CD4-positive, alpha-beta T cell treated with Interleukin-4 for 4 hours (primary cell): ENCODE measurements at places on chromosomes 3 and 15.

GRCh38 chr15:99998661-99999101 lies 265.4 kb upstream of the LYSMD4 start:
- no peak for DNase-seq

GRCh38 chr3:90011131-90011530 lies 903.7 kb downstream of the EPHA3 start:
- DNase-seq: no peak

DNA sequence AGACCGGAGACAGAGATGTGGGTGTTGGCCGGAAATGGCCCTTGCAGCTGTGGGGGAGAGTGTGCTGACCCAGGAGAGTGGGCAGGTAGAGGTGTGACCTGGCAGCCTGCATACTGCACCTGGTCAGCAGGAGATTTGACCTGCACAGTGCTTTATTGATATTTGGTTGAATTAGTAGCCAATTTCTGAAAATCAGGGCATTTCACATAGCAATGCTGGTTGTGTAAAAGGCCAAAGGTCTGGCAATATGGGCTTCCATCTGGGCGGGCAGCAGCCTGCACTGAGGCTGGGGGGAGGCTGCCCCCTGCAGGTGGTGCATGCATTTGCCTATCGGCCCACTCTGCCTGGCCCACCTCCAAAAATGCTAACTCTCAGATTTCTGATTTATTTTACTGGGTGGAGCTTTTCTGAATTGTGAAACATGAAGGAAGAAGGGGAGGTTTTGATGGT lies 9.4 kb upstream of the MGLL start:
- DNase-seq: peak; percentile 6

DNA sequence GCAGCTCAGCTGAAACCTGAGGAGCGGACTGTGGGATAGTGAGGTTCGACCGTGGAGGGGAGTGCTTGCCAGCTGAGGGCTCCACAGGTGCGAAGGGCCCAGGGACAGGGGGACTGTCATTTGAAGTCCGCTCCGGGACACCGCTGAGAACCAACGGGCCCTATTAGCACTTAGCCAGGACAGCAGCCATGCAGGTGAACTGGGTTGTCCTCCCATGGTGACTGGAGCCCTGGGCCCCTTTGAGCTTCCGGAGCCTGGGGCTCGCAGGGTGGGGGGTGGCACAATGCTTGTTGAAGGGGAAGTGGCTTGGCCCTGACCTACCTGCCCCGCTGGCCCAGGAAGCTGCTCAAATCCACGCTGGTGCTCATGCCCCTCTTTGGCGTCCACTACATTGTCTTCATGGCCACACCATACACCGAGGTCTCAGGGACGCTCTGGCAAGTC lies 24.7 kb downstream of the PTH1R start:
- DNase-seq: no peak

- no peak for DNase-seq
Observed at GRCh38 chr3:52843108-52843865, 8.5 kb upstream of the MUSTN1 start.

GRCh38 chr3:151362751-151363174 lies 21.8 kb downstream of the P2RY12 start:
- no peak for DNase-seq

GRCh38 chr3:156705761-156706616 lies 31.6 kb downstream of the TIPARP start:
- DNase-seq: no peak

- no peak for DNase-seq
Observed at GRCh38 chr3:32045091-32045915, 61.1 kb upstream of the GPD1L start.

DNA sequence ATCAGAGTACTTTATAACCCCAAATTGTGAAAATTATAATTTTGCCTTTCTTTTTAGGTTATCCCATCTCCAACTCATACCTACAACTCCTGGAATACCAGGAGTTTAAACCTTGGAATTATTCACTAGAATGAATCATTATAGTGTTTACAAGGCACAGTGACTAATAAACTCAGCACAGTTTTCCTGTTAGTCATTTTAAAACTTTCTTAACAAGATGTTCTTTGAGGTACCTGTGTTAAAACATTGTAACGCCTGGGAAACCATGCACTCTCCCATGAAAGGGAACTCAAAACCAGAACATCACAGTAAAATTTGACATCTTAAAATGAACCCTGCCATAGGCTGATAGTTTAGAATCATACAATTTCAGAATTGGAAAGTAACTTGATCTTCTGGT lies 132.4 kb upstream of the OSTN start:
- no peak for DNase-seq

GRCh38 chr3:5095886-5096285 lies 26.2 kb upstream of the ARL8B start:
- DNase-seq: no peak

- DNase-seq: no peak
Observed at GRCh38 chr3:168877899-168878298, 782.2 kb upstream of the GOLIM4 start.

DNA sequence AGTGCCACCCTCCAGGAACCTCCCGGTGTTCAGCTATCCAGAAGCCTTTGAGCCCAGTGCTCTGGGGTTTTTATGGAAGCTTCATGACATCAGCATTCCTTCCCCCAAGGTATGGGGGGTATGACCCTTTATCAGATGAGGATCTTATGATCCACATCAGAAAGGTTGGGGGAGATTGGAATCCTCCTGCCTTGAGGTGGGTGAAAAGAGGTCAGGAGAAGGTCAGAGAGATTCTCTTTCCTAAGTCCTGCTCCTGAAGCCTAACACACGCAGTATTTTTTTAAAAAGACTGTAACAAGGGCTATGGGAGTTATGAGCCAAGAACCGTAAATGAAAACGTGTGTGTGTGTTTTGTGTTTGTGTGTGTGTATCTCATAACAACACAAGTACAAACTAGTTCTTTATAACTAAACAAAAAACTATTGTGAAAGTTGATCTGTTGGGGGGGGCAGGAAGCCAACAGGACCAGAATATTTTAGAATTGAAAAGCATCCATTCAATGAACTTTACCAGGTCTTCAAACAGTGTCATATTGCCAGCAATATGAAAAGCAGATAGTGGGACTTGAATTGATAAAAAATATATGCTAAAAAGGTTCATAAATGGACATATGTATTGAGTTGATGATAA lies 13.2 kb downstream of the MKRN3 start:
- DNase-seq: no peak

GRCh38 chr3:193782276-193782647 lies 189.3 kb downstream of the OPA1 start:
- DNase-seq: no peak

- no peak for DNase-seq
Observed at GRCh38 chr3:100993309-100993708, at the start of gene ABI3BP. Gene ABI3BP (minus strand): TSS chr3:100993421. CDS start chr3:100993384, 37 bp downstream.

DNA sequence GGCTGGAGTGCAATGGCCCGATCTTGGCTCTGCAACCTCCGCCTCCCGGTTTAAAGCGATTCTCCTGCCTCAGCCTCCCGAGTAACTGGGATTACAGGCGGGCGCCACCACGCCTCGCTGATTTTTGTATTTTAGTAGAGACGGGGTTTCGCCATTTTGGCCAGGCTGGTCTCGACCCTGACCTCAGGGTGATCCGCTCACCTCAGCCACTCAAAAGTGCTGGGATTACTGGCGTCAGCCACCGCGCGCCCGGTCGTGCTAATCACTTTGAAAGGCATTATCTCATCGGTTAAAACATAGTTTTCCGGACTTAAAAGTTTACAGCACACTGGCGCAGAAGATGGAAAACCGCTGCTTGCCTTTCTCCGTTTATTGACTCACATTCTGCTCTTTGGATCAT lies 27.6 kb upstream of the MTHFS start:
- DNase-seq: no peak

DNA sequence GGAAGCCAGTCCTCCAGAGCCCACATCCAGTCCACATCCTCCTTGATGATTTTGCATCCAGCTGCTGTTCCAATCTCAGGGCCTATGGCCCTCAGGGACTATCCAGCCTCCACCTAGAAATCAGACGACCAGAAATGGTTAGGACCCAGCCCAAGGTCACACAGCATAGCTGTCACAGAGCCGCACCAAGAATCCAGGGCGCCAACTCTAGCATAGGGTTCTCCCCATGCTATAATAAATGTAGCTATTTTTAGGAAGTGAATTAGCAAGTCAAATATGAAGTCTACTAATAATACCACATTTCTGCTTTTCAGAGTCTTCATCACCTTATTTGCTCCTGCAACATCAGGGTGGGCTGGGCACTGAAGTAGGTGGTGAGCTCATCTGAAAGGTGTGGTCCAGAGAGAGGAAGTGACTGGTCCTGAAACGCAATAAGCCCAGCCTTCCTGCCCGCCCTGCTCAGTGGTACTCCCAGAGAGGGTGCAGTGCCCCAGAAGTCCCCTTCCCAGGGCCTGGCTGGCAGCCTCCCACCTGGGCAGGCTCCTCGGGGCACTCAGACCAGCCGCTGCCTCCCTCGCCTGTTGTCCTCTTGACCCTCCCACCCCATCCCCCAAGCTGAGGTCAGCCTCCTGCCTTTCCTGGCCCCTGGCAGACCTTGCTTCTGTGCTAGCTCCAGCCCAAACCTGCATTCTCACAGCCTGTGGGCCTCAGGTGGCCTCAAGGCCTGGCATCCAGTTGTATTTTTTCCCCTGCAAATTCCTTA lies 17.6 kb upstream of the CYP11A1 start:
- DNase-seq: peak; percentile 55

GRCh38 chr3:1967525-1967924 lies 131.1 kb upstream of the CNTN4 start:
- no peak for DNase-seq

DNA sequence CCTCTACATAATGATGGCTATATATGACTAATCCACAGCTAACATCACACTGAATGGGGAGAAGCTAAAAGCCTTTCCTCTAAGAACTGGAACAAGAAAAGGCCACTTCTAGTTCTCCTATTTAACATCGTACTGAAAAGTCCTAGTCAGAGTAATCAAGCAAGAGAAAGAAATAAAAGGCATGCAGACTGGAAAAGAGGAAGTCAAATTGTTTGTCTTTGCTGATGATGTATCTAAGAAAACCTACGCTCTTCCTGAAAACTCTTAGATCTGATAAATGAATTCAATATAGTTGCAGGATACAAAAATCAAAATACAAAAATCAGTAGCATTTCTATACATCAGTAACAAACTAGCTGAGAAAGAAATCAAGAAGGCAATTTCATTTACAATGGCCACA lies 116.9 kb downstream of the TP63 start:
- no peak for DNase-seq

GRCh38 chr3:147099076-147099475 lies 307.3 kb downstream of the ZIC4 start:
- DNase-seq: no peak

DNA sequence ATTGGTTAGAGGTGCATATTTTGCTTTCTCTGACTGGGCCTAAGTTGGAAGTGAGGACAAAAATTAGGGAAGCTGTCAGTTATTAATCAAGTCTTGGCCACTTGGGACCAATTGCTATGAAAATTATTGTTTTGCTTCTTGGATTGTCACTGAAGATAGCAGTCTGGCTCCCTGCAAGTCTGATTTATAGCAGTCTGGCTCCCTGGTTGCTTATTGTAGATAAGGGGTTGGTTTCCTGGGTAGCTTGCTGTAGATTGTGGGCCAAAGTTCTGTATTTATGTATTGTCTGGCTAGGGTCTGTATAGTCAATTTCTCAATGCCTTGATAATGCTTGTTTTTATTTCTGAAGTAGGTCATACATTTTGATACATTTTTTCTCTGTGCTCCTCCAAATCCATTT lies 13.3 kb upstream of the DRD3 start:
- no peak for DNase-seq

DNA sequence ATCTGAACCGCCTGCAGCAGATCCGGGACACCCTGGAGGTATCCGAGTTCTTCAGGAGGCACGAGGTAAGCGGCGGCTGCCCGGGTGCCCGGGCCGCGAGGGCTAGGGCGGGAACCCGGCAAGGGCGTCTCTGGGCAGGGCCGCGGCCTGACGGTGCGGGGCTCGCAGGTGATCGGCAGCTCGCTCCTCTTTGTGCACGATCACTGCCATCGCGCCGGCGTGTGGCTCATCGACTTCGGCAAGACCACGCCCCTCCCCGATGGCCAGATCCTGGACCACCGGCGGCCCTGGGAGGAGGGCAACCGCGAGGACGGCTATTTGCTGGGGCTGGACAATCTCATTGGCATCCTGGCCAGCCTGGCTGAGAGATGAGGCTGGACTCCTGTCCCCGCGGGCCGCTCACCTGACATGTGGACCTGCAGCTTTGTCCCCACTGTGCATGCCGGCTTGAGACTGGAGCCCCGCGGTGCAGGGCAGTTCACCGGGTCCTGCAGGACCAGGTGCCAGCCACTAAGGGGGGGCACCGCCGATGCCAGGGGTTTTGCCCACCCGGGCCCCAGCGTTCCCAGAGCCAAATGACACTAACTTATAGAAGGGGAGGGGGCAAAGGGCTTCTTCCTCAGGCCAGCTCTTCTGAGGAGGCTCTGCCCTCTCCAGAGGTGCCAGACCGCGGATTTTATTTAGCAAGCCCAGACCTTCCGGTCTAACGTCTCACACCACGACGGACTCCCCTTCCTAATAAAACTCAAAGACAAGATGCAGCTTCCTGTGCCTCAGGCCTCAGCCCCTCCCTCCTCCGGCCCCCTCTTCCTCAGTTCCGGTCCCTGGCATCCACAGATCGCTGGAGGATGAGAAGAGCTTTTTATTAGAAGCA lies 9.4 kb downstream of the ITPKA start:
- DNase-seq: no peak

DNA sequence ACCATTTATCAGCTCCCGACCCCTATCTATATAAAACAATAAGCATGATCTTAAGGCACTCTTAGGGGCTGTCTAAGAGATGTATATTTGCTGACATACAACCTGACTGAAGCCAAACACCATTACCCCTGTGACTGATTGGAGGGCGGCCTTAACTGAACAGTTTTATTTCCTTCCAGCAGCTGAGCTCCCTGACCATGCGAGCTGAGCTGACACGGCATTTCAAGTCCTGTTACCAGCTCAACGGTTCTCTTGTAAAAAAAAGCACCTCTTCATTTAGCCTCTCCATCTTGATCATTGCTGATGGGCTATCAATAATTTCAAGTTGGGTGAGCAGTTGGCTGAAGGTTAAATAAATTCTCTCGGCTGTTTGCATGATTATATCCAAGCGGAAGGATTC lies 33.4 kb upstream of the BNIP2 start:
- no peak for DNase-seq

GRCh38 chr3:97138914-97139541 lies 324.6 kb downstream of the EPHA6 start:
- DNase-seq: no peak

- DNase-seq: no peak
Observed at GRCh38 chr15:67785431-67785830, 39.9 kb upstream of the SKOR1 start.

- DNase-seq: no peak
Observed at GRCh38 chr3:13536432-13536831, 12.5 kb upstream of the FBLN2 start.
